ENCODE measurements at places on chromosomes 4 and X.

GRCh38 chr4:140153718-140154571, at the start of gene MAML3:
Gene MAML3, minus strand, starts transcription at chr4:140154184. Its CDS starts 857 bp downstream, at chr4:140153327.
- peak; percentile 84 for DNase-seq

DNA sequence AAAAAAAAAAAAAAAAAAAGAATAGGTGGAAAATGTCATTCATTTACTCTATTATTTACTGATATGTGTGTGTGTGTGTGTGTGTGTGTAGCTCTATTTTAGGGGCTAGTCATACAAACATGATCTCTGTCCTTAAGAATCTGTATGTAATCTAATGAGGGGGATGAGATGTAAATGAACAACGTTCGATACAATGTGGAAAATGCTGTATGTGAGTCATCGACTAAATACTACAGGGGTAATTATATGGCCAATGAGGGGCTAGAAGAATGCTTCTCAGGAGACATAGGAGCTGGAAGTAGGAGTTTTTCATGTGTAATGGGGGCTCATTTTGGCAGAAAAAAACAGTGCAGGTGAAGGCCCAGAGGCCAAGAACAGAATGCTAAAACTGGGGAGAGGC, 41.9 kb downstream of the LEF1 start:
- DNase-seq, result no peak

- no peak for DNase-seq
Measured at GRCh38 chrX:40415675-40416074, 165.1 kb upstream of the ATP6AP2 start.

- DNase-seq, result no peak
Measured at GRCh38 chrX:35016051-35016450, 73.5 kb downstream of the FAM47B start.

DNA sequence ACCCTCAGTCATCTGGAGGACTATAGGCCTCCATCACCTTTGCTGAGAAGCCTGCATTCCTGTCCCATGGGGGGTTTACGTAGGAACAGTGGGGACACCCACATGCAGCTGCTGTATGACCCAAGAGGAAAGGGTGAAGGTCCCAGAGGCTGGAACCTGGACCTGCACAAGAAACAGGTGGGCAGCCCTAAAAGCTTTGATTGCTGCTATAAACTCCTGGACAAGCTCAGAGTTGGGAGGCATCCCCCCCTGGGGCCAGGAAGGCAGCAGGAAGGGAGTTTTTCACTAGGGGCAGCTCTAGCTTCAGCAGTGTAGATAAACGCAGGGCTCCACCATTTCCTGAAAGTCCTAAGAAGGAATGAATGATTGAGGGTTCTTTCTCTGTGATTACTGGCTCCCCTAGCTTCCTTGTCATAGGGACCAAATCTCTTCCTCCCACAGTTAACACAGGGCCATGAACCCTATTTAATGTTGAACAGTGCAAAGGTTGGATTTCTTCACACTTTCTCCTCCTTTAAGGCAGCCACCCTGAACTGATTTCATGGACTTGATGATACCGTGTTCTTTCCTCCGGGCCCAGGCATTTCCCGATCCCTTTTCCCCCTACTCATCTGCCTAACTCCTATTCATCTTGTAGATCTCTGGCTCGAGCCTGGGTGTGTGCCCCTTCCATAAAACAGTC, 84.2 kb downstream of the CHRNA9 start:
- no peak for DNase-seq

DNA sequence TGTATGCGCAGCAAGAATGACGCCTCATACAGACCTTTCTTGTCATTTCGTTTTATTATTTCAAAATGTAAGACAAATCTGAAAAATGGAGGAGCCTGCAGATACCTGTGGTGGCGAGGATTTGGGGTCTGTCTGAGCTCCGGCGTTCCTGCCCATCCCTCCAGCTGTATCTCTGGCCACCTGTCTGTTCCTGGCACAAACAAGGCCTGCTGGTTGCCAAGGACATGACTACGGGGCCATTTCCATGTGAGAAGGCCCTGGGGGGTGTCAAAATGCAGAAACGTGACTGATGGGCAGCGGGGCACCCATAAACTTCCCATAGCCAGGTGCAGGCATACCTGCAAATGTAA, 591 bp upstream of the TSPAN7 start:
- no peak for DNase-seq

GRCh38 chr4:76301068-76301774, 5.3 kb upstream of the STBD1 start:
- DNase-seq, result peak; percentile 23

DNA sequence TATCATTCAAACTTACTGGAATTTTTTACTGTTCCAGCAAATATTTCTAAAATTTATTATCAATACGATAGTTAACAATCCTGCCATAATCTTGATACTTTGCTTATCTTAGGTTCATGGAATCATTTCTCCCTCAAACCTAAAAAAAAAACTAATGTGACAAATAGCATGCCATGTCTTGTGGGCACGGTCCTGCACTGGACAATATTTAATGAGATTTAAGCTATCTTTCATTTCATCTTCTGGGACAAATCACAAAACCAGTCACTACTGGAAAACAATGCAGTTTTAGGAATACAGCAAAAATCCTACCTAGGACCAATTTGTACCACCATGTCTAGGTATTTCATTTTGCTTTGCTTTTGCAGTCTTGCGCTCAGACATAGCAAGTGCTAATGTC, 93.7 kb downstream of the FRYL start:
- no peak for DNase-seq

DNA sequence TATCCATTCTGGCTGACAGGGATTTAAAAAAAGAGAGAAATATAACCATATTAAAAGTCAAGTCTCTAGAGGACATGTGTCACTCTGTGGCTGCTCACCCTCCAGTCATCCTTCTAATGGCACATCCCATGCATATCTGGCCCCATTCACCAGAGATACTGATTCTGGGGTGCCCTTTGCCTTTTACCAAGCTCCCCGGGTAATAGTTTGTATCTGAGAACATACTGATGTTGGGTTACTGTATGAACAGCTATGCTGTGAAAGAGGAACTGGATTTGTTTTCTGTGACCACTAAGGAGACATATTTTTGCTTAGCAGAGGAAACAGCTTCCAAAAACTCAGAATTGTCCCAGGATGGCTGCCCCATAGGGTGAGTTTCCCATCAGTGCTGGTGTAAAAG, 56.0 kb downstream of the SAT1 start:
- no peak for DNase-seq

- DNase-seq, result no peak
Measured at GRCh38 chrX:136546371-136546781, 14.4 kb downstream of the VGLL1 start.

GRCh38 chr4:67918428-67918827, 34.6 kb upstream of the TMPRSS11D start:
- DNase-seq, result peak; percentile 27

DNA sequence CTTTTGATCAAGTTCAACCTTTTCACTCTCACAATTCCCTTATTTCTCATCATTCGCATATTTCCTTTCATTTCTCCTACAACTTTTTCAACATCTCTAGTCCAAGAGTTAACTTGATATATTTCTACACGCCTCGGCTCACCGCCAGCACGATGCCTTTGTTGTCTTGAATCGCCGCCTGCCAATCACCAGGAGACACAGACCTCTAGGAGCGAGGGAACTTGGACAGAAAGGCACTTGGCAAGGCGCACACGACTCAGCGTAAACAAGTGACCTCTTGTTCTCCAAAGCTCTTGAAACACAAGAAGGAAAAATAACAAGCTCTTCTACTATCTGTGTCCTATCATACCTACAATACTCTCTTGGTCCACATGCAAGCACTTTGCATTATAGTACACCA, 27.1 kb upstream of the RBMX start:
- no peak for DNase-seq
